ENCODE measurements at places on chromosomes 6 and 20. TPM values are rescaled to one million over a fixed set of nuclear protein-coding genes. Genes with fewer than 3 reads are reported as not detected.
A peak's percentile ranks its signal among the peaks of the same experiment; 100 is the strongest.

The RAET1L gene
- not detected for total RNA-seq

The TSHZ2 gene
- 18.2 TPM for total RNA-seq

The HNF4A gene
- total RNA-seq = 0.42 TPM

The COL12A1 gene
- 200 TPM for total RNA-seq

The DCDC2 gene
- 12.4 TPM for total RNA-seq

The VSX1 gene
- 1.4 TPM for total RNA-seq

The CDYL gene
- 55.7 TPM for total RNA-seq

DNA sequence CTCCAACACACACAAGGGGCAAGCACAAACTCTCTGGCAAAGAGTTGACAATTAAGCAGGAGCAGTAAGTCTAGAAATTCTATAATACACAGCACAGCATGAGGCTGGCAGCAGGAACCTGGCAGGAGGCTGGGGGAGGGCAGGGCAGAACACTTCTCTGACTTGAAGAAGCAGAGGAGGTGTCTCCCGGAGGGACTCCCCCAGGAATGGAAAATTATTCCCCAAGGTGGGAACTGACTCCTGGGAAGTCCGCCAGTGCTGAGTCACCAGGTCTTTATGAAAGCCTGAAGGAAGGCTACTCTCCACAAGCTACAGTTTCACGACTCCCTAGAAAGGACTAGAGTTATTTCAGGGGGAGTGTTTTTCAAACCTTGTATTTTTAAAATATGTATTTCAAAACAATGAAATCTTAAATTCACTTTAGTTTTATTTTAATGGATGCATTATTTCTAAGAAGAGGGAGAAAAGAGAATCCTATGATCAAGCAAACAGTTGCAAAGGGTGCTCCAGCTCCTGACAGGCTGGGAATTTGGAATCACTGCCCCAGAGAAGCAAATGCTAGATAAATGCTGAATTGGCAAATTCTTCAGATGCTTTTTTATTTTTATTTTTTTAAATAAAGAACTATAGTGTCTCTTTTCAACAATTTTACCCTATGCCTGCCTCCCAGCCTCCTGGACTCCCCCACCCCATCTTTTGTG, 192.8 kb downstream of the LY86 start:
- no peaks in the 10 kb centered on the region for H3K27me3 ChIP-seq
- H3K27ac ChIP-seq = no peak overlapping the region
- H3K4me1 ChIP-seq = peaks cover 9% of the 10 kb centered on the region
- peak; percentile 77 for DNase-seq
- no peak overlapping the region for H3K4me3 ChIP-seq
- H3K36me3 ChIP-seq = no peaks in the 10 kb centered on the region

GRCh38 chr6:138031850-138032249, 75.4 kb downstream of the PERP start:
- H3K27me3 ChIP-seq = no peaks in the 10 kb centered on the region
- H3K27ac ChIP-seq = no peak overlapping the region
- no peak for DNase-seq
- no peak overlapping the region for H3K4me3 ChIP-seq
- no peaks in the 10 kb centered on the region for H3K36me3 ChIP-seq

- no peak overlapping the region for H3K27ac ChIP-seq
- H3K36me3 ChIP-seq = no peaks in the 10 kb centered on the region
- no peaks in the 10 kb centered on the region for H3K27me3 ChIP-seq
- DNase-seq = no peak
- H3K4me1 ChIP-seq = no peaks in the 10 kb centered on the region
- no peak overlapping the region for H3K4me3 ChIP-seq
Measured at GRCh38 chr6:112690497-112691202, 343.5 kb downstream of the RFPL4B start.

- no peak overlapping the region for H3K27ac ChIP-seq
- H3K4me1 ChIP-seq = no peaks in the 10 kb centered on the region
- H3K36me3 ChIP-seq = no peaks in the 10 kb centered on the region
- no peaks in the 10 kb centered on the region for H3K27me3 ChIP-seq
Measured at GRCh38 chr20:7199861-7200260, 432.4 kb downstream of the BMP2 start.

DNA sequence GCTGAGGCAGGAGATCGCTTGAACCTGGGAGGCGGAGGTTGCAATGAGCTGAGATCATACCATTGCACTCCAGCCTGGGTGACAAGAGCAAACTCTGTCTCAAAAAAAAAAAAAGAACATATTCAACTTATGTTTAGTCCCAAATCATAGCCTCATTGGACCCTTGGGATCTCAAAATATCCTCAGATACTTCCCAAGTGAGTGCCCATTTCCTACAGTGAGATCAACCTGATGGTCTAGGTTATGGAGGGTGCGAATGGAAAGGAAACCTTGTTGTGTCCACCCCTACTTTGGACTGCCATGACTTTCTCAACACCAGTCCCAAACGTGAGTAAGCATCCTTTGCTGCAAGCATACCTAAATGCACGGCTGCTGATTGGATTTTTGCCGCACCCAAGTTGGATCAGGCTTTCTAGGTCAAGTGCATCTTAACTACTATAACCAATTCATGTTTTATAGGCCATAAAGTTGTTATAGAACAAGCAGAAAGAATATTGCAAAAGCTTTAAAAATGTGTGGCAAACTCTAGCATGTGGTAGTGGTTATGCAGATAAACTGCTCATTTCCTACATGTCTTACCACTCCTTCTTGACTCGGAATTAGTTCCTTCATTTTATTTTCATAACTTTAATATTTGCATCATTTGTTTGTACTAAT, 131.2 kb downstream of the PLEKHG1 start:
- H3K4me1 ChIP-seq = no peaks in the 10 kb centered on the region
- H3K27me3 ChIP-seq = no peaks in the 10 kb centered on the region
- DNase-seq = no peak
- no peak overlapping the region for H3K27ac ChIP-seq
- no peaks in the 10 kb centered on the region for H3K36me3 ChIP-seq

DNA sequence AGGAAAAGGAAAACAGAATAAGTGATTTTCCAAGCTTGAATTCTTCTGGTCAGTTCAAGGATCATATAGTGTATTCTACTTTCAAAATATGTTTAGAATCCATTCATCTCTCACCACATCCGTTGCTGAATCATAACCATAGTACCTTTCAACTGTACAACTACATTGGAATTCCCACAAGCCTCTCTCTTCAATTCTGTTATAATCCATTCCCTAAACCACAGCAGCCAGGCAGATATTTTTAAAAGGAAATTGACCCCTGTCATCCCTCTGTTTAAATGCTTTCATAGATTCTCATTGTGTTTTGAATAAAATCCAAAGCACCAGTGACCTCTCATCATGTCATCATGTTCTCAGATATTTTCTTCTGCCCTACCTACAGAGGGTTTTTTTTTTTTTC, 412.7 kb downstream of the GRIK2 start:
- no peak overlapping the region for H3K4me3 ChIP-seq
- H3K36me3 ChIP-seq = no peaks in the 10 kb centered on the region
- H3K27ac ChIP-seq = no peak overlapping the region
- H3K4me1 ChIP-seq = peaks cover 2% of the 10 kb centered on the region
- DNase-seq = no peak

- peak overlapping the region; percentile 46 for H3K4me3 ChIP-seq
- no peaks in the 10 kb centered on the region for H3K4me1 ChIP-seq
- H3K27me3 ChIP-seq = no peaks in the 10 kb centered on the region
- H3K27ac ChIP-seq = no peak overlapping the region
- DNase-seq = peak; percentile 66
- H3K36me3 ChIP-seq = no peaks in the 10 kb centered on the region
Measured at GRCh38 chr6:44297063-44298038, 15.8 kb downstream of the AARS2 start.

DNA sequence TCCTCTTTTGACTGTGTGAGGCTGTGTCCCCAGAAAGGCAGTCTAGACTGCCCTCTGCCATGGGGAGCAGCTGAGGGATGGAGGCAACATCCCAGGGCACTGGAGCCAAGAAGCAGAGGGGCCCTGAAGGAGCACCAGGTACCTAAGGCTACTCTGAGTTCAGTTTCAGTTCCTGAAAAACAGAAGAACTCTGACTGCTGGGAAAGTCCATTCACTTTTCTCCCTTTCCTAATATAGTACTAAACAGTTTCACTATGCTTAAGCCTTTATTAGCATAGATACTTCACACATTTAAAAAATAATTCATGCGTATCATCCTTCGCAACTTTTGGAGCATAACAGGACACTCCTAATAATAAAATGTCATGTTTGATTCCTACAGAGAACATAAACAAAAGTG, 130.0 kb downstream of the FOXC1 start:
- H3K4me1 ChIP-seq = no peaks in the 10 kb centered on the region
- H3K4me3 ChIP-seq = no peak overlapping the region

DNA sequence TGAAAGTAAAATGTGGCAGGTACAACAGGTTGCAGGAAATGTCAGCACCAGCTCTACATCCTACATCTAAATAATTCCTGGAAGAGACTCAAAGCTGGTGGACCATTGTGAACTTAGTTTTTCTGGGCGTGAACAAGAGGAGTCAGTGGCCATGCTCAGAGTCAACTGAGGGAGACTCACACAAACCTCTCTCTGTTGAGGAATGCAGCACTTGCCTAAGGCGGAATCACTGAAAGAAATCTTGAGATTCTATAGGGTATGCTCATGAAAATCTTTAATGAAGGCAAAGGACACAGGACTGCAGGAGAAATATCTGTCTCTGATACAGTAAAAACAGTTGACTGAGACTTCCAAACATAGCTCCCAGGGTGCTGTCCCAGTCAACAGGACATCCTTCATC, 22.5 kb downstream of the SLC17A4 start:
- no peak overlapping the region for H3K27ac ChIP-seq
- no peaks in the 10 kb centered on the region for H3K36me3 ChIP-seq

- H3K27ac ChIP-seq = no peak overlapping the region
- H3K27me3 ChIP-seq = no peaks in the 10 kb centered on the region
- no peaks in the 10 kb centered on the region for H3K4me1 ChIP-seq
- no peak for DNase-seq
Measured at GRCh38 chr20:1790386-1790785, 104.8 kb upstream of the SIRPA start.

DNA sequence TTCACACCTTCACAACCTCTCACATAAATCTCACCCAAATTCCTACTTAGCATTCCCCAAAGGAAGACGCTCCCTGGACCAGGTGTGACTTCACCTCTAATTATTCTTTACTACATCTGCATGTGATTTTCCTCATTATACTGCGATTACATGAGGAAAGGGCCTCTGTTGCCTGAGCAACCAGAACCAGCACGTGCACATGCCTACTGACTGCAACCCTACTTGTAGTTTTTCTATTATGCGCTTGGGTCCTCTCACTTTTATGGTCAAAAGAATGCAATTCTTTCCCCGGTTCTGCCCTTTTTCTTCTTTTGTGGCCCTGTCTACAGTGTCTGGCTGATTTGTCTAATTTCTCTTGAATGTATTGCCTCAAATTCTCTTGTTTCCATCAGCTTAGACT, 20.4 kb upstream of the ANKEF1 start:
- H3K27ac ChIP-seq = no peak overlapping the region
- H3K4me1 ChIP-seq = no peaks in the 10 kb centered on the region
- H3K4me3 ChIP-seq = no peak overlapping the region
- DNase-seq = no peak
- no peaks in the 10 kb centered on the region for H3K27me3 ChIP-seq

DNA sequence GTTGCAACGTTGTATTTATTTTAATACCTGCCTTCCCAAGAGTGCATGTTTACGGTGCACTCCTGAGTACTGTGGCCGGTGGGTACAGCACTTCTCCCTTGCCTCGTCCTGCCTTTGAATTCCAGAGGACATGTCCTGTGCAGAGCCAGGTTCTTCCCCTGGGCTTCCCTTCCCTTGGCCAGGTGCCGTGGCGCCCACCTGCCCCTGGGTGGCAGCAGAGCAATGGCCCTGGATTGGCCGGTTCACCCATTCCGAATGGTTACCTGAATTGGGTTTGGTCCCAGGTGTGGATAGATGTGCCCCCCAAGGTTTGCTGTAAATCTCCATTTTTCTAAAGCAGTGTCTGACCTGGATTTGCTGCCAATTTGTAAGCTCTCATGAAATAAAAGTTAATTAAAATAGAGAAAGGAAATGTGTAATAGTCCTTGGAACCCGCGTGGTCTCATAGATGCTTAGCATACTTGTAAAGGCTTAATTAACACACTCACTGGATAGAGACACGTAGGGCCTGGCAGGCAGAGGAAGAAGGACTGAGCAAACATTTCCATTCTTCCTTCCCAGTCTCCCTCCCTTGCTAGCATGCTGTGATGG, 40.6 kb downstream of the DTD1 start:
- peaks cover 1% of the 10 kb centered on the region for H3K4me1 ChIP-seq
- no peaks in the 10 kb centered on the region for H3K36me3 ChIP-seq
- no peak for DNase-seq
- no peak overlapping the region for H3K27ac ChIP-seq
- no peak overlapping the region for H3K4me3 ChIP-seq

DNA sequence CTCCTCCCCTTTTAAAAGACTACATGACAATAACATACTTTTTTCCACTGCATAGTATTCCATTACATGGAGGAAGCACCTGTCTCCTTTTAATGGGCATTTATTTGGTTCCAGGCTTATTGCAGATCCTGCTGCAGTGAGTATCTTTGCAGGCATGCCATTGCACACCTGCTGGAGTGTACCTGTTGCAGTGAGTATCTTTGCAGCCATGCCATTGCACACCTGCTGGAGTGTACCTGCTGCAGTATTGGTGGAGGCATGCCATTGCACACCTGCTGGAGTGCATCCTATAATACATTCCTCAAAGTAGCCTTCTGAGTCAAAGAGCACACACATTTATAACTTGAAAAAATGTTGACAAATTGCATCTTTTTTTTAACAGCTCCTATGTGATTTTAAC, 1.6 kb downstream of the BFSP1 start:
- DNase-seq = no peak
- no peak overlapping the region for H3K27ac ChIP-seq
- no peaks in the 10 kb centered on the region for H3K27me3 ChIP-seq
- H3K36me3 ChIP-seq = no peaks in the 10 kb centered on the region
- no peak overlapping the region for H3K4me3 ChIP-seq
- H3K4me1 ChIP-seq = peaks cover 3% of the 10 kb centered on the region

DNA sequence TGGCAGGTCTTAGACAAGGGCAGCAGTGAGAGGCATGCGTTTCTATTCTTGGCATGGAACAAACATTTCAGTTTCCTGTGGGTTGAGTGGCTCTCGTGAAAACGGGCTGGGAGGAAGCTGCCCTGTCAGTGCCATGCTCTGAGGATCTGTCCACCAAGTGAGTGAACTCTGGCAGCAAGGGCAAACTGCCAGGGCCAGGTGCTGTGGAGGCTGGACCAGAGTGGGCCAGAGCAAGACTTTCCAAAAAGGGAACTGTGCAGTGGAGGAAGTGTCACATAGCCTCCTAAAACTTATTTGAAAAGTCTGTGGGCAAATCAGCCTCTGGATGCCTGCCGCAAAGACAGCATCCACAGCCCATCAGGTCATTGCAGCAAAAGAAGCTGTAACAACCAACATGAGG, 44.2 kb upstream of the TAB2 start:
- H3K4me1 ChIP-seq = no peaks in the 10 kb centered on the region
- H3K4me3 ChIP-seq = no peak overlapping the region
- DNase-seq = no peak
- H3K27ac ChIP-seq = no peak overlapping the region

DNA sequence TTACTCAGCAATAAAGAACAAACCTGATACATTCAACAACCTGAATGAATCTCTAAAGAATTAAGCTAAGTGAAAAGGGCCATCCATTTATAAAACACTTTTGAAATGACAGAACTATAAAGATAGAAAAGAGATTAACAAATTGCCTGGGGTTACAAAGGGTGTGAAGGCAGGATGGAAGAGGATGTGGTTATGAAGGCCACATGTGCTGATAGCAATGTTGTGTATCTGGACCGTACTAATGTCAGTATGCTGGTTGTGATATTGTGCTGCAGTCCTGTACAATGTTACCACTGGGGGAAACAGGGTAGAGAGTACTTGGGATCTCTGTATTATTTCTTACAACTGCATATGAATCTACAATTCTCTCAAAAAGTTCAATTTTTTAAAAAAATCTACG, 36.4 kb downstream of the ELOVL5 start:
- no peak overlapping the region for H3K4me3 ChIP-seq
- H3K4me1 ChIP-seq = peaks cover 4% of the 10 kb centered on the region
- no peak overlapping the region for H3K27ac ChIP-seq
- H3K36me3 ChIP-seq = no peaks in the 10 kb centered on the region

Data from ovary (tissue), 10 donors.